ENCODE measurements at places on chromosomes 16 and 17.

DNA sequence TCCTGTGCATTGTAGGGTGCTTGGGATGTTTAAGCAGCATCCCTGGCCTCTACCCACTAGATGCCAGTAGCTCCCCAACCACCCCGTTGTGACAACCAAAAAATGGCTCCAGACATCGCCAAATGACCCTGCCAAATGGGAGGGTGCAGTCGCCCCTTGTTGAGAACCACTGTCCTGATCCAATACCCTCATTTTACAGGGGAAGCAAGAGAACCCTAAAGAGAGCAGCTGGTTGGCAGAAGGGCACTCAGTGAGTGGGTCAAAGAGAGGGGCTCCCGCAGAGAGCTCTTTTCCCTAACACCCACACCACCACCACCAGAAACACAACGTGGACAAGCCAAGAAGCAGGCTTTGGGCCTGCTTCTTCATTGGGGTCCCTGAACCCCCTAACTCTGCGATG lies 18.4 kb downstream of the TEKT5 start:
- DNase-seq: no peak

DNA sequence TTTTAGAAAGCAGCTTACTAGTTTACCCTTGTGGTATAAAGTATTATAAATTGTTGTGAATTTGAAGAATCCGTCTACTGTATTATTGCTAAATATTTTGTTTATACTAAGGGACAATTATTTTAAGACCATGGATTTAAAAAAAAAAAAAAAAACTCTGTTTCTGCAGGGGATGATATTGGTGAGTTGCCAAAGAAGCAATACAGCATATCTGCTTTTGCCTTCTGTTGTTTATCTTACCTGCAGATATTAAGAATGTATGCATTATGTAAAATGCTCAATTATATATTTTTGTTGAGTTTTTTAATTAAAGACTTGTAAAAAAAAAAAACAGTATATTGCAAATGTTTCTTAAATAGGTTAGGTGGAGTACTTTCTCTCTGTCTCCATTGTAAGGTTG lies 19.4 kb downstream of the WSB1 start:
- DNase-seq: no peak

- DNase-seq: no peak
Measured at GRCh38 chr17:73757420-73757819, 113.2 kb upstream of the SDK2 start.

DNA sequence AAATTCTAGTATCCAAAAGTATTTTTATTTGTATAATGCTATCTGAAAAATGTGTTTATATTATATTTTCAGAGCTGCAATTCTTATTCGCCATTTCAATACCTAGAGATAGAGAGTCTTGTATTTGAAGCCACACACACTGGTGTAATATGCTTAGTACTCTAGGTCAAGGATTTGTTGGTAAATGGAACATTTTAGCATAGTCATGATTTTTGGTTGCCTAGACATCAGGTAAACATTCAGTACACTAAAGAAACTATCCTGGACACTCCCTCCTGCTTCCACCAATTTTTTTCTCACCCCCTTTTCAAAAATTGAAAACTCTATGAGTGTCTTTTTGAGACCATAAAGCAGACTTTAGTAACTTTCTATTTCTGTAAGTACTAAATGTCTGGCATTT lies 20.8 kb downstream of the ABHD15 start:
- DNase-seq: no peak

- DNase-seq: no peak
Measured at GRCh38 chr16:56370875-56371659, 54.3 kb downstream of the AMFR start.

DNA sequence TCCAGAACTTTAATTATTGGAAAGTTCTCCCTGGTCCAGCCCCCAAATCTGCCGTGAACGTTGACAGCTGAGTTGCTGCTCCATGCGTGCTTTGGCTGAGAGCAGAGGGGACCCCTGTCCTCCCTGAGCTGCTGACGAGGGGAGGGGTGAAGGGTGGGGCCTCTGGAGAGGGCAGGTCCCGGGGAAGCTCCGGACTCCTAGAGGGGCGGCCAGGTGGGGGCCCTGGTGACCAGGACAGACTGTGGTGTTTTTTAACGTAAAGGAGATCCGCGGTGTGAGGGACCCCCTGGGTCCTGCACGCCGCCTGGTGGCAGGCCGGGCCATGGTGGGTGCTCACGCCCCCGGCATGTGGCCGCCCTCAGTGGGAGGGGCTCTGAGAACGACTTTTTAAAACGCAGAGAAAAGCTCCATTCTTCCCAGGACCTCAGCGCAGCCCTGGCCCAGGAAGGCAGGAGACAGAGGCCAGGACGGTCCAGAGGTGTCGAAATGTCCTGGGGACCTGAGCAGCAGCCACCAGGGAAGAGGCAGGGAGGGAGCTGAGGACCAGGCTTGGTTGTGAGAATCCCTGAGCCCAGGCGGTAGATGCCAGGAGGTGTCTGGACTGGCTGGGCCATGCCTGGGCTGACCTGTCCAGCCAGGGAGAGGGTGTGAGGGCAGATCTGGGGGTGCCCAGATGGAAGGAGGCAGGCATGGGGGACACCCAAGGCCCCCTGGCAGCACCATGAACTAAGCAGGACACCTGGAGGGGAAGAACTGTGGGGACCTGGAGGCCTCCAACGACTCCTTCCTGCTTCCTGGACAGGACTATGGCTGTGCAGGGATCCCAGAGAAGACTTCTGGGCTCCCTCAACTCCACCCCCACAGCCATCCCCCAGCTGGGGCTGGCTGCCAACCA lies at the start of gene MC1R:
Gene MC1R (plus strand): TSS at position 410 of the 895 bp plus-strand sequence. CDS start 397 bp downstream, at position 807.
- DNase-seq: peak; percentile 34

DNA sequence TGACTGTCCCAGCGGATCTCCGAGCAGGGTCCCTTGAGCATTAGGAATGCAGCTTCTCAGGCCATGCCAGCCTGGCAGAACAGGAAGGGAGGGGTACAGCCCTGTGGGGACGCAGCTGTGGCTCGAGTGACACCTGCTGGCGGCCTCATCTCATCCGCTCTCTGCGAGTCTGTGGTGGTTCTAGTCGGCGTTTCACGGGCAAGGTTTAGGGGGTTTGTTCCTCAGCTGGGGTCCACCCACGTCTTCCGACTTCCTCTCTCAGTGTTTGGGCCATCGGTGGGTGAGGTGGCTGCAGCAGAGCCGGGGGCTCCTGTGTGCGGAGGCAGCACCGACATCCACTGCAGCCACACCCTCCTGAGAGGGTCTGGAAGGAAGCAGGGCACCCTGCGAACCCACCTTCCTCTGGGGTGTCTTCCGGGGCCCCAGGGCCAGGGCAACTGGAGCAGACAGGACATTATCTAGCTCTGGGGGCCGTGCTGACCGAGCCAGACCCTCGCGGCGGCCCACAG lies 33.3 kb downstream of the JPH3 start:
- DNase-seq: peak; percentile 70

- DNase-seq: no peak
Measured at GRCh38 chr17:50466371-50467113, 2.1 kb downstream of the CHAD start.

DNA sequence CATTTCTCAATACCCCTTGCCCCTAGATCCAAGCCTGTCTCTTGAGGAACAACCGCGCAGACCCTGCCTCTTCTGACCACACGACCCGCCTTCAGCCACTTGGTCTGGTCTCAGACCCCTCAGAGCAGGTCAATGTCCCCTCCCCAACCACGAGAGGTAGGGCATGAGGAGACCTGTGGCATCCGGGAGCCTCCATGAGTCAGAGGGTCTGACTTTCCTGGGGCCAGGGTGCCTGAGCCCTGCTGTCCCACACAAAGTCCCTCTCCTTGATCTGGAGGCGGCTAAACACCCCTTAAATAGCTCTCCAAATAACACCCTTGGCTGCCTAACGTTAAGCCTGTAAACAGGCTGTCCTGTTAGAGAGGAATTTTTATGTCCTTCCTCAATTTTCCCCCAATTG lies 5.1 kb downstream of the CARMIL2 start:
- no peak for DNase-seq

- DNase-seq: no peak
Measured at GRCh38 chr16:55169780-55170179, 154.2 kb upstream of the IRX6 start.

DNA sequence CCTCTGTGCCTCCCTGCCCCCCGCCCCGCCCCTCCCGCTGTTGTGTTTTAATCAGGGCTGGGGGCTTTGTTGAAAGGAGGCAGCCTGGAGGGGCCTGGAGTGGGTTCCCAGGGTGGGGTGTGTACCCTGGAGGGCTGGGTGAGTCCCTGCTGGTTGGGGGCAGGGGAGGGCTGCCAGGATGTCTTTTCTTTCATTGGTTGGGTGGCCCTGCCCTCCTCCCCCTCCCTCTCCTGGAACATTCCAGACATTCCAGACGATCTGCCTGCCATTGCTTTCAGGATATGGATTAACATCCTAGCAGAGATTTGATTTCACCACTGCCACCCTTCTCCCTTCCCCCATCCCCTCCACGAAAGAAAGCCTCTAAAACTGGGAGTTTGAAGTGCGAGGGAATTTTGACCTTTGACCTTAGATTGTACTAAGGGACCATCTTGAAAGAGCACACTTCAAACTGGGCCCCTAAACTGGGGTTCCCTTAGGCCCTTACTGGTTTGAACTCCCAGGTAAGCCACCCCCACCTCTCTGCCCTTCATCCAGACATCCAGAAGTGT lies 25.3 kb downstream of the IGF2BP1 start:
- no peak for DNase-seq

GRCh38 chr17:60139438-60140285 lies 10.1 kb upstream of the CA4 start:
- DNase-seq: peak; percentile 56

DNA sequence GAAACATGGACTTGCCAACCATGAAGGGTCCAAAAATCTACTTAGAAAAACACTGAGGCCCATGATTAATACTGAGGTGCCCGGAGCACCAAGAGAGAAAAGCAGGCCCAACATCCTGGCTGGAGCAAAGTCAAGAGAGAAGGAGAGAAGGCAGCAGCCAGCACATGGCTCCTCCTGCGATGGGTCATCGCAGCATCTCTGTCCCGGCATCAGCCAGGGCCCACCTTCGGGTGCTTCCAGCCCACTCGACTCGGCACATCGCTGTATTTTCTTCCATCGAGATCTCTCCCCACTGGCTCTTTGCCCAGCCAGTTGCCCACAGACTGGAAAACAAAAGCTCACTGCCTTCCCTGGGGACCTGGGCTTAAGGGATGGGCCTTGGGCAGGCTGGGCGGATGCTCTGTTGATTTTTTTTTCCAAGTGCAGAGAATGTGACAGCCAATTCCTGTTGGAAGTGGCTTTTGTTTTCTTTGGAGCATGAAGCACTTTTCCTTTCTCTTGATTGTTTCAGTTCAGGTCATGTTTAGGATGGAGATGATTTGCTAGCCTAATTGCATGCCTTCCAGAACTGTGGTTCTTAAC lies 58.1 kb downstream of the CYB5B start:
- DNase-seq: no peak

DNA sequence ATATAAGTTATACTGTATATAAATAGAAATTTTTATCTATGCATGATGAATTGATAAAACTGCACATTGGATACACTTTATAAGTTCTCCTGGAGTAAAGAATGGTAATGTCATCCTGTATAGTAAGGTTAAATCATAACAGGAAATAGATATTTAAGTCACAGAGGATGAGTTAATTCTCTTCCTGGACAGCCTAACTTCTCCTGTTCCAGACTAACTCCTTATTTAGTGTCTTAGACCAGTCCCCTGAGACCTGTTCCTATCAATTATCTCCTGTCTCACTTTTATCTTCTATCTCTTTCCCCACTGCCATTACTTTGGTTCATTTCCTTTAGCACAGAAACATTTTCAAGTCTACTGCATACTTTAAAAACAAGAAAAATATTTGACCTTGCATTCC lies 46.5 kb downstream of the SSH2 start:
- no peak for DNase-seq

DNA sequence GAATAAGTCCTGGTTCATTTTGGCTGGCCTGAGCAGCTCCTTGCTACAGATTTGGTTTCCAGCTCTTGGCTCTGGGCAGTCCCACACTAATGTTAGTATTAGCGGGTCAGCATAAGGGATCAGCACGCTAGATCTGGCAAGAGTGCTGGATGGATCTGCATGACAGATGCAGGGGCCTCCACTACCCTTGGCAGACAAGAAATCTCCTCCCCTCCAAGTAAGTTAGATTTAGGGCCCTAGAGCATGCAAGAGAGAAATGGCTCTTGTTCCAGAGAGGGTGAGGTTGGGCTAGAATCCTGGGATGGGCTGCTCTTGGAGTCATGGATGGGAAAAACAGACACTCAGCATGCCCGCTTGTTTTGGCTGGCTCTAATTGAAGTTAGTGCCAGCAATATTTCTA lies 414.3 kb downstream of the RBFOX1 start:
- no peak for DNase-seq

DNA sequence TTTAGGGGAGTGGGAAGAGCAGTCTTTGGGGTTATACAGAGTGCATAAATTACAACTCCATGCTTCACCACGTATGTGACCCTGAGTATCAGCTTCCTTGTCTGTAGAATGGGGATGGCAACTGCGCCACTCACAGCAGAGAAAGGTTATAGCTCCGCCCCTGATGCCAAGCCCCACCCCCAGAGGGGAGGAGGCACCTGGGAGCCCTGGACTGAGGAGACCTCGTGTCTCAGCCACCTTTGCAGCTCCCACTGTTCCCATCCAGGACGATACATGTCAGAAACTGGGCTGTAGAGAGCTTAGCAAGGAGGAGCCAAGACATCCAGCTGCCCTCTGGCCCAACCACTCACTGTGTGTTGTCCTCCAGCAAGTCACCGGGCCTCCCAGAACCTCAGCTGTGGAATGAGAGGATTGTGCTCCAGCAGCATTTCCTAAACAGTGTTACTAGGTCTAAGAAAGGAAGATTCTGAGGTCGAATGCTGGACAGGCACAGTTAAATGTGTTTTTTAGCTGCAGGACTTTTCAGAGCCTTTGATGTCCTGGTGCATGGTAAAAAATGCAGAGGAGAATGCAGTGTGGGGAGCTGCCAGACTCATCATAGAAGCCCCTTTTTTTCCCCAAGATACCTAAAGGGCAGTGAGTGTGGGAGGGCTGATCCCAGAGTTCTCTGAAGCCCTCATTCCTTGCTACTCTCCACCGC lies 49.4 kb downstream of the BEAN1 start:
- peak; percentile 40 for DNase-seq

- no peak for DNase-seq
Measured at GRCh38 chr17:80109713-80110446, 8.5 kb downstream of the GAA start.

DNA sequence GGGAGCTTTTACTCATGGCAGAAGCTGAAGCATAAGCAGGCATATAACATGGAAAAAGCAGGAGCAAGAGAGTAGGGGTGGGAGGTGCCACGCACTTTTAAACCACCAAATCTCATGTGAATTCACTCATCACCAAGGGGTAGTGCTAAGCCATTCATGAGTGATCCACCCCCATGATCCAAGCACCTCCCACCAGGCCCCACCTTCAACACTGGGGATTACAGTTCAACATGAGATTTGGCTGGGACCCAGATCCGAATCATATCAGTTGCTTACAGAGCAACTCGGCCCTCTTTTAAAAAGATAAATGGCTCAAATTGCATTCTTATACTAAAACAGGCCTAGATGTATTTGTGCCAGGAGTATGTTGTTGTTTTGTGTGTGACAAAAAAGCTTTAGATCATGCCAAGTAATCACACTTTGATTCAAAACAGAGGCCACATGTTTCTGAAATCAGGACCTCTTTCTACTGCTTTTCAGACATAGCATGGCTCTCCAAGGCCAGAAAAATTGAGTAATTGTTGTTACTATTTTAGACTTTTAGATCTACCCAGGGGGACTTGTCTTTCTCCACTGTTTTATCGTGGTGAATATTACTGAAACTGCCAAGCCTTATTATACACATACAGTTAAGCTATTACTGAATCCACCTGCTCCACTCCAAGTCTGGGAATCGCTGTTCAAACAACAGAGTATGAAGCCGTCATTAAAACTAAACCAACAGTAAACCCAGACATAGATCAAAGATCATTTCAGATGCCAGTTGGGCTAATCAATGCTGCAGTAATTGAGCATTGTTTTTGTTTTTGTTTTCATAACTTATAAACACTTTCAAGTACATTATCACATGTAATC lies 163.3 kb downstream of the KCNJ2 start:
- no peak for DNase-seq

All from CD4-positive, alpha-beta T cell treated with Interferon alpha-2 for 1 hour (primary cell).